Sigmoid colon (tissue), 7 donors: ENCODE measurements at places on chromosomes 3 and 15.

DNA sequence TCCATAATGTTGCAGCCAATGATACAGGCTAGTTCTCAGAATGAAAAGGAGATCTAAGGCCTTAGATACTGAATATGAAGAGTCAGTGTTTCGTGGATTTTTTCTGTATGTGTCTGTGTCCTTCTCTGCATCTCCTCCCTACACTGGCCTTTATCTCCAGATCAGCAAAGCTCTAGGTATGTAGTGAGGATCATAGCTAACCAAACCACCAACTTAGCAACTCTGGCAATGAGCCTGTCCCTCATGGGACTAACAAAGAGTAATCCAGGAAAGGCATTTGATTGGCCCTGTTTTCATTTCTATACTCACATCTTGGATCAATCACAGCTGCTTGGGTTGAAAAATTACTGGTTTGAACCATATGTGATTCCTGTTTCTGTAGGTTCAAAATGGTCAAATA lies 18.6 kb upstream of the CNTN3 start:
- DNase-seq = no peak
- H3K36me3 ChIP-seq = no peaks in the 10 kb centered on the region

GRCh38 chr3:138060792-138061191 lies 50.8 kb downstream of the CLDN18 start:
- DNase-seq = no peak
- no peaks in the 10 kb centered on the region for H3K27me3 ChIP-seq
- H3K36me3 ChIP-seq = peaks cover 41% of the 10 kb centered on the region
- no peak overlapping the region for H3K27ac ChIP-seq

DNA sequence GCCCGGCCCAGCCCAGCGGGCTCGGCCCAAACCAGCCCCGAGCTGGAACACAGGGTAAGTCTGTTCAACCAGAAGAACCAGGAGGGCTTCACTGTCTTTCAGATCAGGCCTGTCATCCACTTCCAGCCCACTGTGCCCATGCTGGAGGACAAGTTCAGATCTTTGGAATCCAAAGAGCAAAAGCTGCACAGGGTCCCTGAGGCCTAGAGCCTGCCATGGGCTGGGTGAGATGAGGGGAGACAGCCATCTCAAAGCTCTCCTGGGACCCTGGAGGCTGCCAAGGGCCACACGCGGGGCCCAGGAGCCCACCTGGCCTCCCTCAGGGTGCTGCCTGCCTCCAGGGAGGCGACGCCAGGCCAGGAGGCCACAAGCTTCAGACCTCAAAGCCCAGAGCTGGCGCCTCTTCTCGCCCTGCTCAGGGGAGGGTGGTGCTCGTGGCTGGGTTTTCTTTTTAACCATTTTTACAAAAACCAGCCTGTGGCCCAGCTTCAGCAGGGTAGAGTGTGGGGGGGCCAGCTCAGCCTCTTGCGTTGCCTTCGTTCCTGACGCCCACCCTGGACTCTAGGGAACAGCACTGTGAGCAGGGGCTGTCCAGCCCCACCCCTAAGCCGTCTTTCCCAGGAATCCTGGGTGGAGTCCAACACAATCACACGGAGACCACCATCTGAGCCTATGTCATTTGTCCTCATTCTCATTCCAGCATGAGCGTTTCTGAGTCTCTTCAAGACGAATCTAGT lies 107.0 kb downstream of the ETFA start:
- DNase-seq = peak; percentile 33
- H3K36me3 ChIP-seq = no peaks in the 10 kb centered on the region
- no peak overlapping the region for H3K4me3 ChIP-seq
- H3K27ac ChIP-seq = no peak overlapping the region

DNA sequence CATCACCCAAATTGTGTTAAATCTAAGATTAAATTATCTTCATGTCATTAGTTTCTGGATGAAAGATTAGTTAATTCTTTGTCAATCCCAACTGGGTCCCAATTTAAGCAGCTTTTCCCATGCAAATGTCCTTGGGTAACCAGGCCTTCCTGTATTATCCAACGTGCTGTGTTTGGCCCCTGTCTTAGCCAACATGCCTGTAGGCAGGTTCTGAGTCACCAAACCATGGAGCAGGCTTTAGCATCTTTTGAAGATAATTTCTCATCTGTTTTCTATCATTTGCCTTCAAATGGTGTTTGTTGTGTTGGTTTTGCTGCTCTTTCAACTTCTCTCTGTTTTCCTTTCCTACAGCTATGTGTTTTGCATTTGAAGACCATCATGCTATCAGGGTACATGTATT lies 216.2 kb downstream of the ITPR1 start:
- no peaks in the 10 kb centered on the region for H3K4me1 ChIP-seq
- H3K36me3 ChIP-seq = peaks cover 29% of the 10 kb centered on the region
- no peak overlapping the region for H3K4me3 ChIP-seq
- no peaks in the 10 kb centered on the region for H3K27me3 ChIP-seq
- DNase-seq = no peak

DNA sequence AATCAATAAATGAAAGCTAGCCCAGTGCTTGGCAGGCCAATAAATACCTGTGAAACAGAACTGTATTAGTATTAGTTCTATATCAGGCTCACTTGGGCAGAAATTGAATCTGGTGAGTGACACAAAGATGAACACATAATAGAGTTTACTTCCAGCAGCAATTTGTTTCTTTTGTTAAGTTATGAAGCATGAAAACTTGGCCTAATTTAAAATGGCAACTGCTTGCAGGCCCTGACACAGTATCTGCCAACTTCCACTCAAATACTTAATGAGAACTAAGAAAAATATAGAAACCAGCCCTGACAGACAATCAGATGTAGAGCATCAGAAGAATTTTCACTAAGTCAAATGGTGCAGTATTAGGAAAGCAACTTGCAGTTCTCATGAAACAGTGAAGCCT lies 37.6 kb upstream of the LRIG1 start:
- no peaks in the 10 kb centered on the region for H3K27me3 ChIP-seq
- no peak overlapping the region for H3K27ac ChIP-seq
- no peak overlapping the region for H3K4me3 ChIP-seq
- no peak for DNase-seq

GRCh38 chr15:52005748-52006701 lies 13.0 kb upstream of the MAPK6 start:
- H3K4me1 ChIP-seq = peaks cover 6% of the 10 kb centered on the region
- no peak overlapping the region for H3K4me3 ChIP-seq
- no peak overlapping the region for H3K27ac ChIP-seq
- no peak for DNase-seq
- H3K36me3 ChIP-seq = no peaks in the 10 kb centered on the region
- no peaks in the 10 kb centered on the region for H3K27me3 ChIP-seq

DNA sequence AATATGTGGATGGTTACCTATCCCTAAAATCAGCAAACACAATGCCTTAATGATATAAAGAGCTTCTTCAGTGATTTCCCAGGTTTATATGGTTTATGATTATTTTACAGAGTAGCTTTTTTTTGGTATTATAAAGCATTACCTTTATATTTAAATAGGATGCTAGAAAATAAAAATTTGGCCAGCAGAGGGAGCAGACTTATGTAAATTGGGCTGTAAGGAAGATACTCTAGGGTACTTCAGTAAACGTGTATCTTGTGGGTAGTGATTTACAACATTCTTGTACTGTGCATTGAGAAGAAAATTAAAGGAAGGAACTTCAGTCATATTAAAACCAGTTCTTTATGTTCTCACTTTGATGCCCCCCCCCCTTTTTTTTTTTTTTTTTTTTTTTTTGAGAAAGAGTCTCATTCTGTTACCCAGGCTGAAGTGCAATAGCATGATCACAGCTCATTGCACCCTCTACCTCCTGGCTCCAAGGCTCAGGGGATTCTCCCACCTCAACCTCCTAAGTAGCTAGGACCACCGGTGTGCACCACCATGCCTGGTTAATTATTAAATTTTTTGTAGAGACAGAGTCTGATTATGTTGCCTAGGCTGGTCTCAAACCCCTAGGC lies 167.9 kb downstream of the BBX start:
- H3K4me1 ChIP-seq = no peaks in the 10 kb centered on the region
- DNase-seq = no peak
- no peak overlapping the region for H3K27ac ChIP-seq
- no peak overlapping the region for H3K4me3 ChIP-seq
- H3K27me3 ChIP-seq = no peaks in the 10 kb centered on the region

GRCh38 chr3:97992547-97993173 lies 20.4 kb upstream of the RIOX2 start:
- DNase-seq = no peak
- H3K4me3 ChIP-seq = no peak overlapping the region
- H3K36me3 ChIP-seq = no peaks in the 10 kb centered on the region

DNA sequence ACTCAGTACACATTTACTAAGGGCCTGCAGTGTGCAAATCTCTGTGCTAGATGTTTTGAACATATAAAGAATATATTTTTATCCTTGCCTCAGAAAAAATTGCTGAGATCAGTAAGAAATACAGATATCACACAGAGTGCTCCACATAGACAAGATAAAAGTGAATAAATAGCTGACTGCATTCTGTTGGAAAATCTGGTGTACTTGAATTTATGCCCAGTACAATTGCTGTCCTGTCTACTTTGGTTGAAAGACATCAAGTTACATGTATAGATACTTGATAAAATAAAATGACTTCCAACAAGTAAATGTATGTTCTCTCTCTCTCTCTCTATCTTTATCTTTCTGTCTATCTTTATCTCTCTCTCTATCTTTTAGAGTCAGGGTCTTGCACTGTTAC lies 381.2 kb upstream of the CBLB start:
- H3K4me1 ChIP-seq = no peaks in the 10 kb centered on the region
- no peak overlapping the region for H3K4me3 ChIP-seq
- DNase-seq = no peak
